ENCODE measurements at places on chromosomes 1 and 21.
A peak's percentile ranks its signal among the peaks of the same experiment; 100 is the strongest.

GRCh38 chr1:98884864-98885263 lies 119.8 kb downstream of the PLPPR5 start:
- no peak for DNase-seq

DNA sequence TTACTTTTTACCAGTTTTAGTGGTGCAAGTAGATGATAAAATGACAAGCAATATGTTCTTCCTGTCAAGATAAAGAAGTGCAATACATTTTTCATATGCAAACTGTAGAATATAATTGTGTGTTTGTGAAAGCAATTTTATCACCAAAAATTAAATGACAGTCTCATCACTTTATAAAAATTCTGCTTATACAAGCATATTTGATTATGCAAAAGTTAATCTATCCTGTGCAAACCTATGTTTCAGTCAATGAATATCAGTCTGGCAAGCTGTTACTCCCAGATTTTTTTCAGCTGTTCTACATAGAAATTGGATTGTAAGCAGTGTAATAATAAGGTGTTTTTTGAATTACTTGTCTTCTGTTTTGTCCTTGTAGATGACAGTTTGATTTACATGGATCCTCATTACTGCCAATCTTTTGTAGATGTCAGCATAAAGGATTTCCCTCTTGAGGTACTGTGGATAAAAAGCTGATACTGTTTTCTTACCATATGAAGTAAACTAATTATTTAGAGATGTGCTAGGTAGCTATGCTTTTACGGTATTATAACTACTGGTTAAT lies 50.5 kb downstream of the ATG4C start:
- DNase-seq = no peak

GRCh38 chr1:13908128-13908527 lies 208.1 kb downstream of the PRDM2 start:
- no peak for DNase-seq

DNA sequence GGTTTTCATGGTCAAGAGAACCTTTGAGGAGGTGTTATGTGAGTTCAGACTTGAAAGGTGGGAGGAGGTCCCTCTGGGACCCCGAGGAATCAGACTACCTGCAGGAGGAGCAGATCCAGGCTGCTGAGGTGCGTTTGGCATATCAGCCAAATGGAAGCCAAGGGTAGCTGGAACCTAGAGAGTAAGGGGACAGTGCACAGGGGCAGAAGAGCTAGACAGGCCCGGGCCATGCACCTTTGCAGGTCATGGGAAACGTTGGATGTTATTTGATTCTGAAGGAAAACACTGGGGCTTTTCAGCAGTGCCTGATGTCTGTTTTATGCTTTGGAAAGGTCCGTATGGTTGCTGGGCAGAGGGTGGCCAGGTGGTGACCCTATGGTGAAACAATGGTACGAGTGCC lies 169.2 kb downstream of the PGBD5 start:
- no peak for DNase-seq

GRCh38 chr1:49050041-49050440 lies 273.4 kb upstream of the BEND5 start:
- no peak for DNase-seq

- DNase-seq = no peak
These were observed 48.6 kb downstream of the TMPRSS15 start for GRCh38 chr21:18354947-18355346.

- DNase-seq = no peak
These were observed 18.3 kb downstream of the SPATA21 start for GRCh38 chr1:16418823-16419425.

- no peak for DNase-seq
These were observed 58.3 kb upstream of the HAO2 start for GRCh38 chr1:119310301-119310700.

DNA sequence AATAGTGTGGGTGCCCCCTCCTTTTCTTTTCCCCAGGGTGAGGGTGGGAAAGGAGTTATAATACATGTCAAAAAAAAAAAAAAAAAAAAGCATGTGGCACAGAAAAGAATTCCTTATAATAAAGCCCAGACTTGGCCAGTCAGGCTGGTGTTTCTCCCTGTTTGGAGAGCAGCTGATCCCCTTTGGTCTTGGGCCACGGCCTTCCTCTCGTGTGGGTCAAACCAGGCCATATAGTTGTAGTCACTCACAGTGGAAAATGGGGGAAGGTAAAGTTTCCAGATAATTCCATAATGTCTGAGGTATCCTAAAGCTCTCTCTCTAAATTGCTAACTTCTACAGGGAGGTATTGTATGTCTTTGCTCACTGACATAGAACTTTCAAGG lies 22.0 kb downstream of the CLIC6 start:
- DNase-seq = no peak

- no peak for DNase-seq
These were observed 1.2 kb upstream of the ITGB2 start for GRCh38 chr21:44921928-44922327.

DNA sequence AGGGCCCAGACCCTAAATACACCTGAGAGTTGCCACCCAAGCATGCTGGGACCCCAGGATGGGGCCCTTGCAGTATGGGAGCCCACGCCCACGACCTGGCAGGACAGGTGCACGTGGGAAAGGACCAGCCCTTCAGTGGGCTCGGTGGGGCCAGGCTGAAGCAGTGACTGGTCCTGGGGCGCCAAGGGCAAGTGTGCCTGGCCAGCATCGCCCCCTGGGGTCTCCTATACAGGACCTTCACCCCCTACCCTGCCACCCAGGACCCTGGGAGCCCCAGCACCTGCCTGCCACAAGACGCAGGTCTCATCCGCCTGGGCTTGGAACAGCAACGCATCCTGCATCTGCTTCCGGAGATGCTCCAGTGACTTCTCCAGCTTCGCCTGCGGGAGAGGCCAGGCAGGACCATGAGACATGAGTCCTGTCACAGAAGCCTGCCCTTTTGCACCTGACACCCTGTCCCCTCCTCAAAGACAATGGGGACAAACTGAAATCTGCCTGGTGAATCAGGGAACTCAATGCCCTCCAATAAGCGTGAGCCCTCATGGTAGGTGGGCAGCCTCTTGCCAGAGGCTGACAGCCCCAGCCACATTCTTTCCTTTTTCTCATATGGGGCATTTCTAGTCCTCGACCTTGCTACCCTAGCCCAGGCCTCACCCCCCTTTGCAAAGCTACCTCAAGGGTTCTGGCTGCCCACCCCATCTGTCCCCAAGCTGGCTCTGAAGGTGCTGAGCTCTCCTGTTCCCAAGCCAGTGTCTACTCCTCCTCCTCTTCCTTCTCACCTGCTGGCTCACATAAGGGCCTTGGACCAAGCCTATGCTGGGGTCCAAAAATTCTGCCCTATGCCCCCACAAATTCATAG lies 4.6 kb downstream of the TRIM11 start:
- no peak for DNase-seq

- DNase-seq = no peak
These were observed 53.6 kb upstream of the RUNX1 start for GRCh38 chr21:35102488-35103371.

DNA sequence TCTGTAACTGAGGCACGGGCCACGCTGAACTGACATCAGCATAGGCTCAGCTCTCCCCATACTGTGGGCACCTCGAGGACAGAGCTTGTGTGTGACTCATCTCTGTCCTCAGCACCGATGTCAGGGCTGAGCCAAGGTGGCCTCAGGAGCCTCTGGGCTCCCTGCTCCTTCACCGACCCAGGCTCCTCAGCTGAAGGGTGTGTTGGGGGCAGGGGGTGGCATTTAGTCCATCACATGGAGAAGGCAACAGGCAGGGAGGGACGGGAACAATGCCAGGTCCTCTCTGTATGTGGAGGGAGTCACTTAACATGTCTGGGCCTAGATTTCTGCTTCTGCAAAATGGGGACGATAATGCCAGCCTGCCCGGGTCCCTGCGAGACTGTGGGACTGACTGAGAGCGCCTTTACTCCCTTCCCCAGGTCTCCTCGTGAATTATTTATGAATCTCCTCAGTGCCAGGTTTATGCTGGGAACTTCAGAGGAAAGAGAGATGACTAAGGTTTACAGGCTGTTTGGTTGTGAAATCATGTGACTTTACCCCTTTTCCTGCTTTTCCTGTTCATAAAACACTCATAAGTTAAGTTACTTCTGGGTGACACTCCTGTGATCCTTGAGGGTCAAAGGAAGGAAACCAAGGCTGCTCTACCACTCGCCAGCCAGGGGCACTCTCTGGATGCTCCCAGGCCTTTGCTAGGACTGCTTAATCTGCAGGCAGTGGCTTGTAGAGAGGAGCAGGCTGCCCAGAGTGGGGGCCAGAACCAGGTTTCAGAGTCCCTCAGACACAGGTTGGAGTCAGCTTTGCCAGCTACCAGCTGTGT lies 16.2 kb downstream of the TTC39A start:
- DNase-seq = no peak

DNA sequence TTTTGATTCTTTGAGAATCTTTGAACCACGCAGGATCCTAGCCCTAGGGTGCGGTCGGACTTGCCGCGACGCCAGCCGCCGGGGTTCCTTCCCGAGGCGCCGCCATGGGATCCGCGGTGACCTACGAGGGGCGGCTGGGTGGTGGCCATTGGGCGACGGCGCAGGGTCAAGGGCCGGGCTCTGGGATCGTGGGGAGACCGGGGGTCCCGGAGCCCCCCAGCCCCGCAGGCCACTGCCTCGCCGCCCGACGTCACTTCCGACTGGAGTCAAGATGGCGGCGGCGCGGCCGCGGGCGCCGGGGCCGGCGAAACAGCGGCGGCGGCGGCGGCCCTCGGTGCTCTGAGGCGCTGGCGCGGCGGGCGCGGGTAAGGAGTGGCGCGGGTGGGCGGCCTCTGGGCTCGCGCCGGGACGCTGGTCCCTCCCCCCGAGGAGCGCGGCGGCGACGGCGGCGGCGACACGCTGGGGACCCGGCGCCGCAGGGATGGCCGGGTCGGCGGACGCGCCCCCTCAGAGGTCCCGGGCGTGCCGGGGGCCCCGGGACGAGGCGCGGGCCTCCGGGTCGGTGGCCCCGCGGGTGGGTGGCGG lies at the start of gene PRDM2:
TSS of gene PRDM2 (plus strand) at position 253 of the 585 bp plus-strand sequence. CDS start 15,418 bp downstream, outside the sequence.
- DNase-seq = peak; percentile 73

- DNase-seq = no peak
These were observed 6.7 kb downstream of the CSF3R start for GRCh38 chr1:36475910-36476604.

- no peak for DNase-seq
These were observed 81.0 kb upstream of the CD55 start for GRCh38 chr1:207240325-207241101.

GRCh38 chr1:96236156-96236739 lies 485.3 kb upstream of the PTBP2 start:
- DNase-seq = peak; percentile 14

DNA sequence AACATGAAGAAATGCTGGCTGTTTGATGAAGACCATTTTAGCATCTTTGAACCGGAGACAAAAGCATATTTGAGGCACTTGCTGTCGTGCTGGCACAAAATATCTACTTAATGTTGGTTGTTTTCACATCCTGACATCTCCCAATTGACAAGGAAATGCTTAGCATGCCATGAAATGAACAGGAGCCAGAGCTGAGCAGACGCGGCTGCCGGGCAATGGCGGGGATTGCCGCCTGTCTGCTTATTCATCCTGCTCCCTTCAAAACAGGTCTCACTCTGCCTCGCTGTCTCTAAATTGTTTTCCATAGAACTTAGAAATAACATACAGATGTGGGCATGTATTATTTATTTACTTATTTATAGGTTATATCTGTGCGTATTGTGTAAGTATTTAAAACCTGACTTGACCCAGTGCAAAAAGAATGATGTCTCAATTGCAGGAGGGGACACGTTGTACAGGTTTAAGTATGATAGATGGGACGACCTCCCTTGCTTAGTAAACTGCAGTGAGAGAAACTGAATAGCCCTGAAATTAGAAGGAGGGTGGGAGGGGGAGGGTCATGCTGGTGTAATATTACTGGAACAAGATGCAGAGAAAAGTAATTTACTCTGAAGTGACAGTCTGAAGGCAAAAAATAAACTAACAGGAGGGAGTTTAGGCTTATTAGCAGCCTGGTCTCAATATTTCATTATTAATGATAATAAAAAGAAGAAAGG lies 590.4 kb upstream of the PLXNA2 start:
- no peak for DNase-seq

DNA sequence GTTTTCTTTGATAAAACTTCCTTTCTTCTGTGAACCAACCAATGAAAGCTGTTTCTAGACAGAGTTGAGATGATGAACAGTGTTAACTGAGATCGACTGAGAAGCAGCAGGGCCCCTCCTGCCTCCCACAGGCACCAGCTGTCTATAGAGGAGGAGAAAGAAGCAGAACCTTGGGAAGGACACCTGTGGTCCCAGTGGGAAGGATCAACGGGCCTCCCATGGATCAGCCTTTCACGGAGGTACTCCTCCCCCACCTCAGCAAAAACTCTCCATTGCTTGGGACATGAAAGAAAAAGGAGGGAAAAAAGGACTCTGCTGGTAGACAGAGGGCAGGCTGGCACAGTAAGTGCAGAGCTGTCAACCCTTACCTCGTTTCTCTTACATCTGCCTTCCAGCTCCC lies 40.5 kb downstream of the PLPPR5 start:
- DNase-seq = no peak

GRCh38 chr1:23434260-23434775 lies 9.8 kb upstream of the TCEA3 start:
- no peak for DNase-seq

- DNase-seq = no peak
These were observed 1466.9 kb downstream of the KCNT2 start for GRCh38 chr1:195141294-195141693.

GRCh38 chr1:165052936-165053335 lies 303.6 kb downstream of the LMX1A start:
- no peak for DNase-seq

- DNase-seq = no peak
These were observed 6.1 kb downstream of the MYBPHL start for GRCh38 chr1:109300650-109301151.

GRCh38 chr21:22363504-22363903 lies 1365.3 kb downstream of the NCAM2 start:
- DNase-seq = no peak

GRCh38 chr1:37994886-37995566 lies 5.2 kb upstream of the SF3A3 start:
- DNase-seq = no peak

DNA sequence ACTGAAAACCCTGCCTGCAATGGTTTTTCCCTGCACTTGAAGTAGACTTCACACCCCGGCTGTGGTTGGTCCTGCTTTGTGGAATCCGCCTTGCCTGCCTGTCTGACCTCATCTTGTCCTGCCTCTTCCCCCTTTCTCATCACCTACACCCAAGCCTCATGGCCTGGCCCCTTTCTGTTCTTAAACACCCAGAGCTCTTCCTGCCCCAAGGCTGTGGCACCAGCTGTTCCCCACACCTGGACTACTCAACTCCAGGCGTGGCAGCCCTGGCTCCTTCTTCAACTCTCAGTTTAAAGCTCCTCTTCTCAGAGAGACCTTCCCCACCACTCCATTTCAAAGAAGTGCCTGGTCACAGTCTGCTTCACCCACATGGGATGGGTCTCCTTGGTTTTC lies 27.0 kb downstream of the KIAA1614 start:
- DNase-seq = no peak

GRCh38 chr1:15364740-15365139 lies 44.9 kb upstream of the EFHD2 start:
- DNase-seq = no peak

Data from cerebellum (tissue), 4 donors.